ENCODE measurements at places on chromosomes 2 and 18.

- DNase-seq = no peak
These were observed 47.7 kb upstream of the TMEM247 start for GRCh38 chr2:46431481-46432235.

GRCh38 chr2:128494640-128495321 is 176.1 kb upstream of the HS6ST1 start:
- no peak for DNase-seq

DNA sequence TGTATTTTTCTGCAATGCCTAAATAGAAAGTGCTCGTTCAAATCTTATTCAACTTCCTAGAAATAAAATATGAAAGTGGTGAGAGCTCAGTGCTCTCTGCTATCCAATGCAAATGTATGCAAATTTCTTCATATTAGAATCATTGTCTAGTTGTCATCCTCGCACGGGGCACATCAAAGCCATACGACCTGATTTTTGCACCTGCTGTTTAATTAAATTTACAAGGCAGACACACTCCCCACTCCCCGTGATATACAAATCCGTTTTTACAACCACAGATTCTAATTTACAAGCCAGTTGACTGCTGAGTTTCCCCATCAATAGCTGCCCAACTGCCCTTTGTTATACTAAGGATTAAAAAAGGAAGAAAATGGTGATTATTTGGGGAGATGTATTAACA is 284.6 kb downstream of the RNF144A start:
- no peak for DNase-seq

DNA sequence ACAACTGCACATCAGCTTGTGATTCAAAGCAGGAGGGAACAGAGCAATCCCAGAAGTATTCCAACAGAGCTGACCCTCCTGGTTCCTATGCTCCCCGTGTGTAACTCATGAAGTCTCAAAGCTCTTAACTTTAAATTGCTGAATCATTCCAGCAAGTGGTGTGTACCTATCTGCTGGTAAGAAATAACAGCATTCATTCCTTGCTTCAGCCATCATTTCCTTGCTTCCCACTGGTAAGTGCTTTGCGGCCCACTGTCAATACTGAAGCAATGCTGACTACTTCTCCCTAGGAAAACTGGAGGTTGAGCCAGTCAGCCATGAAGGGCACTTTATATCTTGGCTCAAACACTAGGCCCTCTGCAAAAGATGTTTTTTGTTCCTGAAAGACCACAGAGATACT is 222.4 kb downstream of the EXOC6B start:
- DNase-seq = no peak

GRCh38 chr2:236862526-236862925 is 223.2 kb upstream of the COPS8 start:
- no peak for DNase-seq

DNA sequence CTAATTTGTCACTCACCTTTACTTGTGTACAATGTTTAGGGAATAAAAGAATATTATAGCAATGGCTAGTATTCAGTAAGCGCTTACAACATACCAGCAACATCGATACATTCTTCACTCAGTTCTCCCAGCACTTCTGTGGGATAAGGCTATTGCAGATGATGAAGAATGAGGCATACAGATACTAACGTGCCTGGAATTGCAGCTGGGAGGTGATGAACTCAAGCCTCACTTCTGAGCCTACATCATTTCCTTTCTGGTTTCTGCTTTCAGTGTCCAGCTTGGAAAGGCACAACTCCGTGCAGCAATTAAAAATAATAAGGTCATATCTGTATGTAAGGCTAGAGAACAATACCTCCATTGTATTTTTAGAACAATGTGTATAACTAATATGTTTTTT is 95.4 kb upstream of the AQP4 start:
- DNase-seq = no peak

GRCh38 chr2:119242276-119243119 is 18.9 kb downstream of the STEAP3 start:
- no peak for DNase-seq

- no peak for DNase-seq
These were observed 7.0 kb downstream of the TNS1 start for GRCh38 chr2:217995731-217996231.

- DNase-seq = no peak
These were observed 101.1 kb downstream of the SH3YL1 start for GRCh38 chr2:162473-163382.
